Type B pancreatic cell (in vitro differentiated cells): ENCODE measurements at places on chromosomes 1 and 21. TPM values are rescaled to one million over a fixed set of nuclear protein-coding genes. Genes with fewer than 3 reads are reported as not detected.

DNA sequence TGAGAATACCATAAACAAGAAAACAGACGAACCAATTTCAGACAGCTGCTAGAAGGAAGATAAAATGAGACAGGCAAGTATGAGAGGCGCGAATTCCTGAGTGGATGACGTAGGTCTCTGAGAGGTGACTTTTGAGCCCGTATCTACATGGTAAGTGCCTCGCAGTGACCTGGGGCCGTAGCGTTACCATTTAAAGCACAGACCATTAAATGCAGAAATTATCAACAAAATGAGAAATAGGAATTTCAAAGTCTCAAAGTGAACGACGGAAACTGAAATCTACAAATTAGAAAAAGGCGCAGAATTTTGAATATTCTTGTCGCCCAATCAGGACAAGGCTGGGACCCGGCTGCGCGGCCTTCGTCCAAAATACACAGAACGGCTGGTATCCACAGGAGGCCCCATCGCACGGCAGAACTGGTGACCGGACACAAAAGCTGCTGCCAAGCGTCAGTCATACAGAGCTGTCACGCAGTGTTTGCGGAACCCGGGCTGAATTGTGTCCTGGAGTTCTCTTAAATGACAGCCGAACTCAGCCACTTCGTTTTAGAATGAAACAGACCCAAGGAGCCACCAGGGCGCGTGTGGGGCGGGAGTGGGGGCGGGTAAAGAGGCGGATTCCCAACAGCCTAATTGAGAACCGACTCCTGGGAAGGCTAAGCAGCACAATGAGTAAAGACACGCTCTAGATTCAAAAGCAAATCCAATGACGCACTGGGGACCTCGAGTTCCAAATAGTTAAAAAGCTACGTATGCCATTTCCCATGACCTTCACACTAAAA lies 13.8 kb upstream of the BOLA1 start:
- no peaks in the 10 kb centered on the region for H3K4me1 ChIP-seq
- H3K4me3 ChIP-seq, result no peak overlapping the region
- DNase-seq, result peak; percentile 80
- H3K27me3 ChIP-seq, result no peaks in the 10 kb centered on the region

- peaks cover 18% of the 10 kb centered on the region for H3K27me3 ChIP-seq
- peak overlapping the region; percentile 91 for H3K4me3 ChIP-seq
- peaks cover 29% of the 10 kb centered on the region for H3K4me1 ChIP-seq
- DNase-seq, result no peak
- H3K36me3 ChIP-seq, result peaks cover 3% of the 10 kb centered on the region
These were observed 1.9 kb downstream of the ADARB1 start for GRCh38 chr21:45076245-45076711.

- peak overlapping the region; percentile 80 for H3K4me3 ChIP-seq
- DNase-seq, result no peak
- no peak overlapping the region for H3K27ac ChIP-seq
- peaks cover 1% of the 10 kb centered on the region for H3K36me3 ChIP-seq
- H3K27me3 ChIP-seq, result peaks cover 93% of the 10 kb centered on the region
These were observed 361 bp upstream of the LMX1A start for GRCh38 chr1:165356876-165357275.

GRCh38 chr1:28197682-28198415 lies 21.4 kb upstream of the PTAFR start:
- H3K4me1 ChIP-seq, result peaks cover 10% of the 10 kb centered on the region
- no peak overlapping the region for H3K4me3 ChIP-seq
- H3K27me3 ChIP-seq, result no peaks in the 10 kb centered on the region
- peaks cover 31% of the 10 kb centered on the region for H3K36me3 ChIP-seq

The SLC37A1 gene
- 24.8 and 44.2 TPM in 2 replicates for total RNA-seq
